ENCODE measurements at places on chromosomes 7 and 10.
A peak's percentile ranks its signal among the peaks of the same experiment; 100 is the strongest.

GRCh38 chr7:26686448-26686981 lies 177.9 kb downstream of the SKAP2 start:
- DNase-seq, result no peak

DNA sequence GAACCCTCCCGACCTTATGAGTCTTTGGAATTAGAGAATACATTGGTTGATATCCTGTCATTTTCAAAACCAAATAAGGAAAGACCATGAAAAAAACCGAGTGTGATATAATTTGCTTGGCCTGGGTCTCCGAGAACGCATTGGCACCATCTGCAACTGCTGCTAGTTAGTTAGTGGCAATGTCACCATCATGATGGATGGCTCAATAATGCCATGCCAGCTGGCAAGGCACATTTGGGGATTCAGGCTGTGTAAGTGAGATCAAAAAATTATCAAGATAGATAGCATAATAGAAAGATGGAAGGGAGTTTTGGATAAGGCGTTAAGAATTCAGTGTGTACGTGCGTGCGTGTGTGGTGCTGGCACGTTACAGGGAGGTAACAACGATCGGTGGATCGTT lies 134.7 kb upstream of the TCERG1L start:
- DNase-seq, result no peak

DNA sequence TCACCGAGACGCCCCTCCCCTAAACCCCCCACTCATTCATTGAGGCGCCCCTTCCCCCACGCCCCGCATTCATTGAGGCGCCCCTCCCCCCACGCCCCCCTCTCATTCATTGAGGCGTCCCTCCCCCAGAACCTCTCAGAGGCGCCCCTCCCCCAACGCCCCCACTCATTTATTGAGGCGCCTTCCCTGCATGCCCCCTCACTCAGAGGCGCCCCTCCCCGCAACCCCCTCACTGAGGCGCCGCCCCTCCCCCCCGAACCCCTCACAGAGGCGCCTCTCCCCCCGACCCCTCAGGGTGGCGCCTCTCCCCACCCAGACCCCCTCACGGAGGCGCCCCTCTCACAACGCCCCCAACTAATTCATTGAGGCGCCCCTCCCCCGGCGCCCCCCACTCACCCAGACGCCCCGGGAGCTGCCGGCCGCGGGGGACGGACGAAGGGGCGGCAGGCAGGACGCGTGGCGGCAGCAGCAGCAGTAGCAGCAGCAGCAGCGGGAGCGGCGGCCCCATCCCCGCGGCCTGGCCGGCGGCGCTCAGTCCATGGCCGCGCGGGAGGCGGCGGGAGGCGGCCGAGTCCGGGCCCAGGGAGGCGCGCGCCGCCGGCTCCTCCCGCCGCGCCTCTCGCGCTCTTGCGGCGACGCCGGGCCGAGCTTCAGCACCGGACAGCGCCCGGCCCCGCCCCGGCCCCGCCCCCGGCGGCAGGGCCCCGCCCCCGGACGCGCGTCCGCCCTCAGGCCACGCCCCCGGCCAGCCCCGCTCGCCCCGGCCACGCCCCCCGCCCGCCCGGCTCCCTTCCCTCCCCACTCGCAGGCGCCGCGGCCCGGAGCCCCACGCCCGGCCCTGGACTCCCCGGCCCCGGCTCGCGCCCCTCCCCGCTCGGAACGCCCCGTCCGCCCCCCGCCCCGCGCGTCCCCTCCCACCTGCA lies at the start of gene PTPRN2:
PTPRN2 (minus strand) TSS at position 662 of the 923 bp plus-strand sequence.
- DNase-seq, result peak; percentile 62

GRCh38 chr10:78148216-78148960 lies 114.7 kb downstream of the RPS24 start:
- no peak for DNase-seq

DNA sequence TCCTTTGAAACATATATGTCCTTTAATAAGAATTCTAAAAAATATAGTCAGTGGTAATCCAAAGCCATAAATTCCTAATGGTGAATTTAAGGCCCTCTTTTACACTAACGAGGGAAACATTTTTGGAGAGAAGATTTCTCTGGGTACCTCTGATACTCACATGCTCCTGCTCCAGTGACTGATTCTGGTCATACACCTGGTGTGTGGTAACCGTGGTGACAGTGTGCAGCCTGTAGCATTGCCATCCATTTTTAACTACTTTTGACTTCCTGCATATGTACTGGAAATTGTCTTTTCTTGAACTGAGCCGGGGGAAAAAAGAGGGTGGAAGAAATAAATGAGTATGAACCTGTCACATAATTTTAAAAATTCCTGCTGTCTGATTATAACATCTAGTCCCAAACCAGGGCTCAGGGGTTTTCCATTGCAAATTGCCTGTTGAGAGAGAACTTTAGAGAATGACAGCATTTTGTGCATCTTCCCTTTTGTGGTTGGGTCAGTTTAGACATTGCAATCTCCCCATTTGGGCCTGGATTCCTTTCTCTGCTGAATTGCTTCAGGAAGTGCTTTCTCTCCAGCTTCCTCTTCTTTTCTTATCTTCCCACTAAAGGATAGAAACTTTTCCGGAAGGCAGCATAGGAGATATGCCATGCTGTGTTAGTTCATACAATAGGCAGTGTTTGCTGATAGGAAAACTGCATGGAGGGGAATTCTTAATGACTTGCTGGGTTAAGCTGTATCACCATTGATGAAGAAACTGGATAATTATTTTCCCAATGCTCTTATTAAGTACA lies 125.5 kb downstream of the GRM3 start:
- no peak for DNase-seq

GRCh38 chr7:15424468-15424867 lies 137.3 kb downstream of the AGMO start:
- DNase-seq, result no peak
